ENCODE measurements at places on chromosomes 2 and 18. TPM values are rescaled to one million over a fixed set of nuclear protein-coding genes. Genes with fewer than 3 reads are reported as not detected.

DNA sequence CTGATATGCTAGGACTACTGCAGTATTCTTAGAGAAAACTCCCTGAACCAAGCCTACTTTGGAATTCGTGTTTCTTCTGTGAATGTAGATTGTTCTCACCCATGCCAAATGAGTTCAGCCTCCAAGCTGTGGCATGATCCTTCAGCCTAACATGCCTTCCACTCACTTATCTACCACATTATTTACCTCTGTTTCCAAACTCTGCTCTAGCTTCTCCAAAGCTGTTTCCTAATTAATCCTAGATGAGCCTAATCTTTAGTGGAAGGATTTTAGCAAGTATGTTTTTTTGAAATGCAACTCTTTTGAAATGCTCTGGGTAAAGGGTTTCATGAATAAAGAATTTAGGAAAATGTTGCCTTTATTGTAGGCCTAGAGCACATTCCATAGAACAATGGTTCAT is 152.9 kb upstream of the MMADHC start:
- DNase-seq: no peak

DNA sequence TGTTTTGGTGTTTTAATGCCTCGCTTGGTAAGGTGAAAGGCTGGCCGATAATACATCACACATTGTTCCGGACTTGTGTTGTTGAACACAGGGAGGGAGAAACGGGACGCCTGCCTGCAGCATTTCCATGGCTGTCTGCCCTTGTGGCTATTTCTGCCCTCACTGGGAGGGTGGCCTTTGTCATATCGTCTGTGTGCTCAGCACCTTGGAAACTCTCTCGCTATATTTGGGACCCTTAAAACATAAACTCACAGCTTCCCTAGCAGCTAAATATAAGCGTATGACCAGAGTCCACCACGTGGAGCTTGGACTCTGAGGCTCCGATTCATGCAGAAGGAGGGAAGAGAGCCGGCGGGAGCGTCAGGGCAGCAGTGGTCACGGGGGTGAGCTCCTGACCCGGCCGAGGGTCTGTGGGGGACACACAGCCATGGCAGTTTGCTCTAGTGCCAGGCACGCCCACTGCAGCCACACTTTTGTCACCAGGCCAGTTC is 111.7 kb downstream of the SH3BP4 start:
- DNase-seq: no peak

DNA sequence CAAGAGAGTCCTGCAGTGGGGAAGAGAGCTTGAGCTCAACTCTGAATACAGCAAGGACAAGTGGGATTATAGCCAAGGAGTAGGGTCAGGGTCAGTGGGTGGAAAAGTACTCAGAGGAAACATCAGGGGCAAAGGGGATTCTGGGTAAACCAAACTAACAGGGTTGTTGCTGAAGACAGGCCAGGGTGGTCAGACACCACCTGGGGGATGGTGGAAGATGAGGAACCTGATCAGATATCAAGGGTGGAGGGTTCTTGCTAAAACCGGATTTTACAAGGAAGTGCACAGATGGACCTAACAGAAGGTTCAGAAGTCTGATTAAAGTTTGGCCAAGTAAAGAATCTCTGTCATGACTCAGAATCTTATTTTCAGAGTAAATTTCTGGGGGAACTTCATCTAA is 16.5 kb downstream of the OSBPL1A start:
- DNase-seq: no peak

Gene TNFRSF11A
- total RNA-seq: under 0.01 TPM

Gene HDAC4
- 5.3 TPM for total RNA-seq

Gene PJVK
- 2.4 TPM for total RNA-seq
